ENCODE measurements at places on chromosomes 2 and 18. TPM values are rescaled to one million over a fixed set of nuclear protein-coding genes. Genes with fewer than 3 reads are reported as not detected.

Gene ABCG8
- not detected for total RNA-seq

Gene MATN3
- 2.3 TPM for total RNA-seq

Gene BMP10
- total RNA-seq, result 0.44 TPM

Gene CRYGC
- not detected for total RNA-seq

Gene EMILIN1
- 203 TPM for total RNA-seq

Gene MCM6
- 16.9 TPM for total RNA-seq

Gene ZNF516
- total RNA-seq, result 28.2 TPM

Gene KCNG2
- not detected for total RNA-seq

Gene EVX2
- total RNA-seq, result not detected

Gene ANKRD62
- total RNA-seq, result not detected

Gene MYL1
- total RNA-seq, result not detected

Gene UGT1A6
- not detected for total RNA-seq

Gene KYNU
- total RNA-seq, result 4.6 TPM

Gene GALR1
- not detected for total RNA-seq
